ENCODE measurements at places on chromosomes 6 and 20.

- no peak for DNase-seq
Observed at GRCh38 chr20:33679758-33680485, 5.7 kb upstream of the NECAB3 start.

DNA sequence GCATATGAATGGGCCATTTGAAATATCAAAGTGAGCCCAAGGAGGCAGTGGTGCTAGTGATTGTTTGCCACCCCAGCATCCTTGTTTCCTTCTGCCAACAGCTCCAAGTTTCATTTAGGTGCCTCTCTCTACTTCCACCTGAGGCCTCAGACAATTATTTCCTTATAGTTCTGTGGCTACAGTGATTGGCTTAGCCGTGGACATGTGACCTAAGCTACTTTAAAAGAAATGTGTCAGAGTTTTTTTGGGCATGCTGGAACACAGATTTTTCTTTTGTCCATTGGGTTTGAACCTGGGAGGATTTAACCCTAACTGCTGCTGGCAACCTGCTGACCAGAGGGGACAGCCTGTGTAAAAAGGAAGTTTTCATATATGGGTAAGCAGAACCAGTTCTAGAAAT lies 319.4 kb downstream of the CD109 start:
- no peak for DNase-seq

DNA sequence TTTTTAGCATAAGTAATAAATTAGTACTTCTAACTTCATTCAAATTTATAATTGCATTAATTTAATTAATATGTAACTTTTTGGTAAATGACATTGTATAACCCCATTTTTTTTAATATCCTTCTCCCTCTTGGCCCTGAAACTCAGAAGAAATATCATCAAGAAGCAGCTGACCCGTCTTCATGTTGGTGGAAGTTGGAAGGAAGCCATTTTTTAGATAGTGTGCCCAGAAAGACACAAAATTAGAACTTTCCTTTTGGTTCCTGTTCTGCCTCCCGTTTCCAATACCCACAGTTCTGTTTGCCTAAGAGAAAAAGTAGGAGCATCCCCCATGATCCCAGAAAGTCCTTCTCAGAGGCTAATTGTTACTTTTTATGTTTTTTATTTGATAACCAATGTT lies 65.5 kb downstream of the PLCB4 start:
- no peak for DNase-seq

- no peak for DNase-seq
Observed at GRCh38 chr6:37535428-37535758, 35.7 kb upstream of the CCDC167 start.

- no peak for DNase-seq
Observed at GRCh38 chr6:135798751-135799515, 52.6 kb upstream of the PDE7B start.

GRCh38 chr20:13336308-13337089 lies 115.4 kb downstream of the ISM1 start:
- DNase-seq = no peak

DNA sequence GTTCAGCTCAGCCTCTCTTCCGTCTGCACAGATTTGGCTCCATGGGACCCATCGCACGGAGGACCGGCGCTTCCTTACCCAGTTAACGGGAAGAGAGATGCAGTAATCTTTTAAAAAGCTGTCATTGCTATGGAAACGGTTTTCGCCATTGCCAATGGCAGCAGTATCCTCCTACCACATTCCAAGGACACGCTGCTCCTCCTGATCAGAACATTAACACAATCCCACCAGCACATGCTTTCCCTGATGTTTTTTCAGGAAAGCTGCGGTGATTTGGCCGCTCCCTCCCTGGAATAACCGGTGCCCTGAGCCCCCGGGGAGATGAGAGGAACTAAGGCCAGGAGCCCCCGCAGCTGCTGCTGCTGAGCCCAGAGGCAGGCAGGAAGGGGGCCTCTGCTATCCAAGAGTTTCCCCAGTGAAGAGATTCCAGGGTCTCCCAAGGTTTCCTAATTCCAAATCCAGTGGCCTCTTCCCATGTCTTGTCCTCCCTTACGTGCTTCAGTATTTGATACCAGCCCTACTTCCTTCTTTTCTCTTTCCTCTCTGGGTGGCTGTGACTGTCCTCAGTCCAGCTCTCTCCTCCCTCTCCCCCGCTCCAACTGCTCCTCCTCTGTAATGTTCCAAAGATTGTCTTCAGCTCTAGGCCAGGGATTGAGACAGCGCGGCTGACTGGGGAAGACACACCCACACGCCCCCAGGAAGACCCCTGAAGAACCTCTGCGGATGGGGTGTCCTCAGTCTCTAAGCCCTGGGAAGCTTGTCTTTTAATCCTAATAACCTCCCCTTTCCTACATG lies 2.6 kb downstream of the BNIP5 start:
- DNase-seq = no peak

- no peak for DNase-seq
Observed at GRCh38 chr6:158643836-158644230, 710 bp downstream of the DYNLT1 start.

DNA sequence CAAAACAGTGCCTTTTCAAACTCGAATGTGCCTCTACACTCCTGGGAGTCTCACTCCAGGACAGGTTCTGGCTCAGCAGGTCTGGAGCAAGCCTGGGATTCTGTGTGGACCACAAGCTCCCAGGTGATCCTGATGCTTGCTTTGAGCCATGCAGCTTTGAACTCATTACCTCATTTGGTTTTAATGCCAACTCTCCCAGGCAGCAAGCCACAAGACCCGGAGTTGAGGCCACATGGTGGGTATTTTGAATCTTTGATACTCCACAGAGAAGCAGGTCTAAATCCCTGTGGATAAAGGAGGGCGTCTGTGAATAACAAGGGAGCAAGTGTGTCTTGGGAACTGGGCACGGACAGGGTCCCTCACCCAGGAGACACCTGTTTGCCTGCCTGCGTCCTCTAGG lies 205.4 kb upstream of the CST7 start:
- no peak for DNase-seq

DNA sequence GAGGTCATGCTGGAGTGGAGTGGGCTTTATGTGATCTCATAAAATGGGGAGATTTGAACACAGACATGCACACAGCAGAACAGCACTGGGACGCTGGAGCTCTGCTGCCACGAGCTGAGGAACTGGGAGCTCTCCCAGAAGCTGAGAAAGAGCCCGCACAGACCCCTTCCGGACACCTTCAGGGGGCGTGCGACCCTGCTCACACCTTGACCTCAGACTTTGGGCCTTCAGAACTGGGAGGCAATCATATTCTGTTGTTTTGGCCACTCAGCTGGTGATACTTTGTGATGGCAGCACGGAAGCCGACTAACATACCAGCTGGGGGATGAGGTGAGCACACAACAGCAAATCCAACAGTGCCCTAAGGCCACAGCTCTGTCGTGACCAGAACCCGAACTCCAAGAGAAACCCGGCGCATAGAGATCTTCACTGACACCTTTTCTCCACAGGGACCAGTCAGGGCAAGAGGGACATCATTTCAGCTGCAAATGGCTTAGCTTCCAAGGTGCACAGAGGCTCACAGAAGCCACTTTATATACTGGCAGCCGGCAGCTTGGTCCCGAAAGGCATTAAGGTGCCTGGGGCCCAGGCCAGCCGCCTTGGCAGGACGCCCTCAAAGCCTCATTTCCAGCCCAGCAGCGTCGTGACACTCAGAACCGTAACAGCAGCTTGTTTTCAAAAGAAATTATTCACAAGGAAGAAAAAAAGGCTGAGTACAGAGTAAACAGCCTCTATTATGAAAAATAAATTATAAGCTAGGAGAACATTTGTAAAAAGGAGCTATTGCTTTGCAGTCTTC lies 89.3 kb downstream of the RNASET2 start:
- no peak for DNase-seq

- no peak for DNase-seq
Observed at GRCh38 chr6:10852361-10852960, 14.1 kb upstream of the MAK start.

DNA sequence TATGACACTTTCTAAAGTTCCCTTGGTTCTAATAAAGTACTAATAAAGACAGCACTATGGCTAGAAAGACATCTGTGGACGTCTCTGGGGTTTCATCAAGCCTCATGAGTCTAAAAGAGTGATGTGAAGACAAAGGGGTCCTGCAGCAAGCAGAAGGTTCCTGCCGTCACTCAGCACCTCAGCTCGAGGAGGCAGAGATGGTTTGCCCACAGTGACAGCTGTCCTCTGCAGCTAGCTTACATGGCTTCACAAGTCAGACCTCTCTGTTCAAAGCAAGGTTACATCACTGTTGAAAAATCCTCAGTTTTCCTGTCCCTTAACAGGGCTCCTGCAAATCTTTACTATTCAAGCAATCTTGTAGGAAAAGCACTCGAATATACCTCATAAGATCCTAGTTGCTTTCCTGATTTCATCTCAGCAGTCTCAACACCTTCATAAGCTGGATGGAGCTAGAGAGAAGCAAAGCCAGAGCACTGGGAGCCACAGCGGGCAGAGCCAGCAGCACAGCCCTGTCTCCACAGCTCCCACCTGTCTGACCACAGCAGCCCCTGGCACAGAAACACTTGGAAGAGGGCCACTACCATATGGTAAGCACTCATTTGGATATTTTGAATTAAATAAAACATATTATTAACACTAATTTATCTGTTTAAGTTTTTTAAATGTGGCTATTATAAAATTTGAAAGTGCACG lies 202.3 kb downstream of the GMDS start:
- no peak for DNase-seq

DNA sequence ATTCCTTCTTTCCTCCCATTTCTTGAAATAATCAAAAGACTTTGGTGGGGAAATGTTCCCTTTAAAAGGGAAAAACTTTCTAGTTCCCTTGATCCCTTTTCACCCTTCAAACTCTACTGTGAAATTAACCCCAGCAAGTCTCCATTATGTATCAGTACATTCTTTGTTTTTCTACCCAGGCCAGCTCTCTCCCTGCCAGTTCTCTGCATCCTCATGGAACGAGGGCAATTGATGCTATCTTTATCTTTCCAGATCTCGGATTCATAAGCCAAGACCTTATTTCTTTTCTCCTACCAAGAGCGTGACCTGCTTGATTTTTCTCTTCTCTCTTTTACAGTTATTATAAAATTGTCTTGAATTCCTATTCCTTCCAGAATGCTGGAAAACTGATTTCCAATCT lies 75.8 kb downstream of the ADGRB3 start:
- DNase-seq = no peak

- no peak for DNase-seq
Observed at GRCh38 chr6:134172020-134172705, 119.7 kb upstream of the SLC2A12 start.

GRCh38 chr6:141321493-141322347 lies 811.0 kb upstream of the GJE1 start:
- no peak for DNase-seq

GRCh38 chr6:15901141-15902115 lies 227.5 kb upstream of the MYLIP start:
- DNase-seq = peak; percentile 24

GRCh38 chr6:156250593-156250992 lies 526.6 kb upstream of the ARID1B start:
- no peak for DNase-seq

- no peak for DNase-seq
Observed at GRCh38 chr20:56345911-56346310, 12.9 kb upstream of the FAM210B start.

DNA sequence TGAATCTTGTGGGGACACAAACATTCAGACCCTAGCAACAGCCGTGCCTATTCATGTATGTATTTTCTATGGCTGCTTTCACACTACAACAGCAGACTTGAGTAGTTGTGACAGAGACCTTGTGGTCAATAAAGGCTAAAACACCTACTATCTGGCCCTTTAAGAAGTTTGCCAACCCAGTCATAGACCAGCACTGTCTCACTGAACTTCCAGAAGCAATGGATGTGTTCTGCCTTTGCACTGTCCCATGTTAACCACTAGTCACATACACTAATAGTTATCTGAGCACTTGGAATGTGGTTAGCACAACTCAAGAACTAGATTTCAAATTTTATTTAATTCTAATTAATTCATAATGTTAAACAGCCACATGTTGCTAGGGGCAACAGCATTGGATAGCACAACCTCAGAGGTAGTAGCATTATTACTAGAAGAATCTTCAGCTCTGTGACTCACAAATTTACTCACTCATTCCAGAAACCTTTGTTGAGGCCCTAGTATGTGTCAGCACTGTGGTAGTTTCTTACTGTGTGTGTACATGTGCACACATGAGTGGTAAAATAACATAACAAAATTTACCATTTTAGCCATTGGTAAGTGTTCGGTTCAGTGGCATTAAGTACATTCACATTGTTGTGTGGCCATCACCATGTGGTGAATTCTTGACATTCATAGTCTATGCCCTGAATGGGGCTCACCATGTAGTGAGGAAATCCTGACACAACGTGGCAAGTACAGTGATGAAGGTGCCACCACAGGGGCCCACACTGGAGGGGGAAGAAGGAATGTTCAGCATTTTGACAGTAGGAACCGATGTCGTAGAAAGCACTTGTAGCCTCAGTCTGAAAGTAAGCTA lies 107.3 kb downstream of the CEP57L1 start:
- DNase-seq = no peak

DNA sequence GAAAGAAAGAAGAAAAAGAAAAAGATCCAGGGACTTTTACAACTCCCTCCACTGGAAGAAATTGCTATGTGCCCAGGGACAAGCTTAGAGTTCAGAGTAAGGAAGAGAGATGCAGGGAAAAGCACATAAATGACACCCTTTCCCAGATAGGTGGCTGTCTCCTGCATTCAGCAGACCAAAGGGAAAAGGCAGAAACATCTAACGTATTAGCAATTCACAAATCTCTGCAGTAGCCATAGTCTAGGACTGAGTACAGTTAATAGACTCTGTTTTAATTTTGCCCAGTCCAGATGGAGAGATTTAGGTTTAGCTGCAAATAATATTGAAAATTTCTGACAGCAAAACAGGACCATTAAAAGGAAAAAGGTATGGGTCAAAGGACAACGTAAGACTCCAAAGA lies 71.3 kb upstream of the TNFRSF21 start:
- DNase-seq = no peak

DNA sequence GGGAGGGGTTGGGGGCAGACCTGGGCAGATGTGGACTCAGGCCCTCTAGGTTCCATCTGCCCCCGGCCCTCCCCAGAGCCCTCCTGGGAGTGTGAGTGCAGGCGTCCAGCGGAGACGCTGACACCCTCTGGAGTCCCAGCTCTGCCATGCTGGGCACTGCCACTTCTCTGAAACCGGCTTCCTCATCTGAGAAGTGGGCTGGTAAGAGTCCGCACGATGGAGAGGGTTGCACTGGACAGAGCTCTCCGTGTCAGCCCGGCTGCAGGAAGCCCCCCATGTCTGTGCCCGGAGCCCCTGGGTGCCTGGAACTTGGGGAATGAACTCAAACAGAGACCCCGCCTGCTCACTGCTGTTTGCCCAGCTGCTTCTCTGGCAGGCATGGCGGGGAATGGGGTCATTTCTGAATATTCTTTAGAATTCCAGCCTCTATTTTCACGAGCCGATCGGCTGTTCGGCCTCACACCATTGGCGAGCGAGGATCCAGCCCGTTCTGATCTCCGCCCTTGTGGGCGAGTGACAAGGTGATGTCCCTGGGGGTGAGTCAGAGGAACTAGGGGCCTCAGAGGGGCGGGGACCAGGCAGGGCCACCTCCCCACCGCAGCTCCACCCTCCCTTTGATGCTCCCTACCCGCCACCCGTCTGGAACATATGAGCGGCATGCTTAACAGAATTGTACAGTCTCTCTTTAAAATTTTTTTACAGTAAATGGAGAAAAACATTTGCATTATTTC lies 47.8 kb upstream of the GATA5 start:
- no peak for DNase-seq

- no peak for DNase-seq
Observed at GRCh38 chr6:170286246-170286933, 4.5 kb downstream of the DLL1 start.
